RPMI7951 (cell line): ENCODE measurements at places on chromosomes 2 and 18. TPM values are rescaled to one million over a fixed set of nuclear protein-coding genes. Genes with fewer than 3 reads are reported as not detected.
A peak's percentile ranks its signal among the peaks of the same experiment; 100 is the strongest.

DNA sequence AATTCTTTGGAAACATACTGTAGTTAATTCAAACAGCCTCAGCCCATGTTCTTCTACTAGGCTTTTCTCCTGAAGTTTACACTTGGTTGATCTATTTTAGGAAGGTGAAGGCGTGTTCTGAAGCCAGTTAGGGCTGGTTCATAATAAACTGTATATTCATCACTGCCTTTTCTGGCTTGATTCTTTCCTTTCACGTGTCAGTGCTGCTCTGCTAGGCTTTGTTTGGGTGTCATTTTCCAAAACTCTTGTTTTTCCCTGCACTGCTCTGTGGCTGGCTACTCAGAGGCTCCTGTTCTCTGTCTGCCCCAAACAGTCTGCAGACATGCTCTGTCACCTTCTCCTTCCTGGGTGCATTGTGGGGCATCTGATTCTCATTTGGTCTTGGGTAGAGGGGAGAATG, 136.1 kb downstream of the PARD3B start:
- no peak for DNase-seq

The SULT1C4 gene
- not detected in 2 replicates for total RNA-seq

DNA sequence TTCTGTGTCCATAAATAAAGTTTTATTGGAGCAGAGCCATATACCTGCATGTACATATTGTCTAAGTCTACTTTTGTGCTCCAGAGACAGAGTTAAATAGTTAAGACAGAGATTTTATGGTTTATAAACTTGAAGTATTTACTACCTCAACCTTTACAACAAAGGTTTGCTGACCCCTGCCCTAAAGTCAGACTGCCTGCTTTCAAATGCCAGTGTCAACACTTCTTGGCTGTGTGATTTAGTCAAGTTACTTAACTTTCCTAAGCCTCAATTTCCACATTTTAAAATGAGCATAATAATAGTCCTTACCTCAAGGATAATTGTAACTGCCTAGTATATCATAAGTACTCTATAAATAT, 44.4 kb upstream of the ITPRID2 start:
- no peak for DNase-seq

The SPOPL gene
- 12.8 and 17.5 TPM in 2 replicates for total RNA-seq

DNA sequence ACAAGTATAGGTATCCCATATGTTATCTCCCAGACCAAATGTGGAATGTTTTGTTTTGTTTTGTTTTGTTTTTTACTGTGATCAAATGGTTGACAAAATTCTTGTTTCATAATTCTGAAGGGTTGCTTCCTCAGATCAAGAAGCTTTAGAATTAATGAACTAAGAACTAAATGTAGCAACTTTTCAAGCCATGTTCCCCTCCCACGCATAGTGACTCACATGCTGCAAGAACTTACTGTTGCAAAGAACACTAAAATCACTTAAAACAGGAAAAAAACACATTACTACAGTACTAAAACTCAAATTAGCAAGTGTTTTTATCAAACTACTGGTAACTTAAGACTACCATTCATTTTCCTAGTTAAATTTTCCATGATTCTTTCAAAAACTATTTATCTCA, 30.6 kb downstream of the HNRNPLL start:
- peak; percentile 65 for DNase-seq

DNA sequence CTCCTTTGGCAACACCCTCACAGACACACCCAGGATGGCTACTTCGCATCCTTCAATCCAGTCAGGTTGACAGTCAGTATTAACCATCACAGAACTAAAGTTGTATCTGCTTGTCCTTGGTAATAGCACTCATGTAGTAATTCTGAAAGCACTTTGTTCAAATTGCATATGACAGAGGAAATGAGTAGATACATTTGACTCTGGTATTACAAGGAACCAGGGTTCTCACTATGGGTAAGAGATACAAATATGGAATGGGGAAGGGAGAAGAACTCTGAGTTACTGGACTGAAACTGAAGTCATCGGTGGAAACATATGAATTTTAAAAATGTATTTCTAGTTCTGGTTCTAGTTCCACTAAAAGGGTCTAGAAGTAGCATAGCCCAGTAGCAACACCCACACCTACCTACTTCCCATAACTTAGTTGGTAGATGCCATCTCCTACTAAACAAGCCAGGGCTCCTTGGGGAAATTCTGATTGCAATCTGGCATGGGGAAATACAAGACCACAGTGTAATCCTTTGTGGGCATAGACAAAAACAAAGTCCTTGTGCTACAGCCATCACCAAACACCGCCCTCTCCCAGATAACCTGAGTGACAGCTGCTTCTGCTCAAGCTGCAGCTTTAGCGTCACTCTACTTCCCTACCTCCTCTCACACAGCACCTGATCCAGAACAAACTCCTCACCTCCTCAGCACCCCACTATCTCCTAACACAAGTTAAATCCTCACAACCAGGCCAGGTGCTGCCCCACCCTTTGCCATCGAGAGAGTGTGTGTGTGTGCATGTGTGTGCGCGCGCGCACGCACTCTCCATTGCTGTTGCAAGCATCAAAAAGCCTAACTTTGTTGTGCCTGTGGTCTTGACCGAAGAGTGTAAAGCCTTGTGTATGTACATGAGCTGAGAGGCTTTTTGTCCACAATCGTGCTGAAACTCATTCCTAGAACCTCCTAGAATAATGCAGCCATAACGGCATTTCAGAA, 31.4 kb upstream of the CD226 start:
- no peak for DNase-seq
